ENCODE measurements at places on chromosomes 6 and 20.
A peak's percentile ranks its signal among the peaks of the same experiment; 100 is the strongest.

GRCh38 chr6:95127261-95127660, 450.1 kb upstream of the MANEA start:
- DNase-seq = no peak

DNA sequence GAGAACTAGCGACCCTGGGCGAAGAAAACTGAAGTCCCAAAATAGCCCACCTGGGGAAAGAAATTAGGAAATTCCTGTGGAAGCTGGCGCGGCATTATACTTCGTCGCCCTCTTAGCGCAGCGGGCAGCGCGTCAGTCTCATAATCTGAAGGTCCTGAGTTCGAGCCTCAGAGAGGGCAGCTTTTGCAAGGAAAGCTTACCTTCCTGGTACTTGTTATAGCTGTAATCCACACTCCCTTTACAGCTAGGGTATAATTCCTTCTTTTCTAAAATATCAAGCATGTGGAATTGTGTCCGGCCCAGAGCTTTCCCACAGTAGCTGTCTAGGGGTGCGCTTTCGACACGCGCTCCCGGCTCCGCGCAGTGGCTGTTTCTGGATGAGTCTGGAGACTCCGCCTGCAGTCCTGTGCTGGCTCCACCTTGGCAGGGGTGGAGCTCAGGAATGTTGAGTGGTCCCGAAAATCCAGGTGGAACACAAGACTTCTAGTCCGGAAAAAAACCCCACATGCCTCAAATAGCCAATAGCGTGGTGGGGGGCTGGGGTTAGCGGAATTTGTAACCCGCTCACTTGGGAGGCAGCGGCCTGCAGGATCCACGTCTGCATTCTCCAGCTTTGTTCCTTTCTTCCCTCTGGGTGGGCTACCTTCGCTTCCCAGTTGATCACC, 83.7 kb upstream of the ZNF322 start:
- DNase-seq = peak; percentile 77

- DNase-seq = no peak
These were observed 33.6 kb downstream of the FAM209B start for GRCh38 chr20:56566621-56567020.

- DNase-seq = no peak
These were observed 4.9 kb downstream of the SIGLEC1 start for GRCh38 chr20:3707508-3707899.

- peak; percentile 57 for DNase-seq
These were observed 368.9 kb downstream of the UTRN start for GRCh38 chr6:144653885-144654505.

DNA sequence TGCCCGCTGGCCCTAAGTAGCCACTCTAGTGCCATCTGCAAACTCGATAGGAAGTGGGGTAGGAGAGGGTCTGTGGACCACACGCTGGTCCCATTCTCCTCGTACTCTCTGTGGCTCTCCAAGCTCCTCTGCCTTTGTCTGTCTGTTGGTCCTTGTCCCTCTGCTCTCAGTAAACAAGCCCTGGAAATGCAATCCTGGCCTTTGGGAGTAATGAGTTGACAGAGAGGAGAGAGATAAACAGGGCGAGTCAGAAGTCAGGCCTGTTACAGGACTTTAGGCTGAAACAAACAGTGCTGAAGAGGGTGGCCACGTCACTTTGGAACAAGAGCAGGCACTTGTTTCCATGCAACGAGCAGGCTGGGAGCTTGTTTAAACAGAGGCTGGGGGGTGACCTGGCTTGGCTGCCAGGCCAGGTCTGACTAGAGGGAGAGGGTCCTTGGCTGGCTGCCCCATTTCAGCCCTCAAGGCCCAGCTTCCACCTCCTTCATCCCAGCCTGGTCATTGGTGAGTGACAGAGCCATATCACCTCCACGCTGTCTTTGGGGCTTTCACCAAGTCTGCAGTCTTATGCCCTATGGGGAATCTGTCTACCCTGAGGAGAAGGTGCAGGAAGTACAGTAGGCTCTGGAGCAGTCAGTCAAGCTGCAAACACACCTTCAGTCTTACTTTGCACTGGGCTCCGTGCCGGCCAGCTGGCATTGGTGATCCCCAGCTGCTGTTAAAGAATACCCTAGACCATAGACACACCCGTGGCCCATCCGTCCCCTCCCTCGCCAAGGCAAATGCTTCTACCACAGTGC, 22.6 kb downstream of the FOXP4 start:
- DNase-seq = no peak

DNA sequence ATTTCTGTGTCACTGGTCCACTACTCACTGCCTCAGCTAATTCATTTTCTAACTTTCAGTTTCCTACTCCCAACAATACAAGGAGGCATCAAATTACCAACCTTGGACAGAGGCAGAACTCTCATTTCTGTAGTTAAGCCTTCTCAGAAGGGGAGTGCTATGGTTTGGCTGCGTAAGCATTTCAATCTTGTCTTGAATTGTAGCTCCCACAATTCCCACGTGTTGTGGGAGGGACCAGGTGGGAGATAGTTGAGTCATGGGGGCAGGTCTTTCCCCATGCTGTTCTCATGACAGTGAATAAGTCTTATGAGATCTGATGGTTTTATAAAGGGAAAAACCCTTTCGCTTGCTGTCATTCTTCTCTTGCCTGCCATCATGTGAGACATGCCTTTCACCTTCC, 22.9 kb downstream of the HLA-DRA start:
- no peak for DNase-seq

DNA sequence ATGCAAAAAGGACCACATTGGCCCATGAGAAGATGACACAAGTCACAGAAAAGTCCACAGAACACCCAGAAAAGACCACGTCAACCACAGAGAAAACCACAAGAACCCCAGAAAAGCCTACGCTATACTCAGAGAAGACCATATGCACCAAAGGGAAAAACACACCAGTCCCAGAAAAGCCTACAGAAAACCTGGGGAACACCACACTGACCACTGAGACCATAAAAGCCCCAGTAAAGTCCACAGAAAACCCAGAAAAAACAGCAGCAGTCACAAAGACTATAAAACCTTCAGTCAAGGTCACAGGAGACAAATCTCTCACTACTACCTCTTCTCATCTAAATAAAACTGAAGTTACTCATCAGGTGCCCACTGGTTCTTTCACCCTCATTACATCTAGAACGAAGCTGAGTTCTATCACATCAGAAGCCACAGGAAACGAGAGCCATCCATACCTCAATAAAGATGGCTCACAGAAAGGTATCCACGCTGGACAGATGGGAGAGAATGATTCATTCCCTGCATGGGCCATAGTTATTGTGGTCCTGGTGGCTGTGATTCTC, 11.2 kb downstream of the MUCL3 start:
- no peak for DNase-seq

GRCh38 chr6:51339728-51340127, 521.1 kb downstream of the TFAP2B start:
- DNase-seq = no peak

DNA sequence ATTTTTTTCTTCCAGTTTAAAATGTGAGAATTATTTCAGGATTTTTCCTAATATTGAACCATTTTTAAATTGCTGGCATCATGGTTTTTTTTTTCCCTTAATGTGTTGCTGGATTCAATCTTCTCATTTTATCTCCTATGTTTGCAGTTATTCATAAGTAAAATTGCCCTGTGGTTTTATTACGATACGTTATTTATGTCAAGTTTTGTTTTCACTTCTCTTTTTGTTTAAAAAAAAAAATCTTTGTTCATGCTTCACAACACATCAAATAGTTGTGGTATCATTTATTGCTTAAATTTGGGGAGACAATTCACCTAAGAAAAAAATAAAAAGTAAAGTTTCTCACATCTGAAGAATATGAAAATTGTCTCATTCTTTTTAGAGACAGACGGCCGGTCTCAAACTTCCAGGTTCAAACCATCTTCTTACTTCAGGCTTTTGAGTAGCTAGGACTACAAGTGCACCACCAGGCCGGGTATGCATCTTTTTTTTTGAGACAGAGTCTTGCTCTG, 239.3 kb upstream of the ID4 start:
- no peak for DNase-seq

GRCh38 chr6:7672066-7673062, 53.5 kb upstream of the BMP6 start:
- no peak for DNase-seq

DNA sequence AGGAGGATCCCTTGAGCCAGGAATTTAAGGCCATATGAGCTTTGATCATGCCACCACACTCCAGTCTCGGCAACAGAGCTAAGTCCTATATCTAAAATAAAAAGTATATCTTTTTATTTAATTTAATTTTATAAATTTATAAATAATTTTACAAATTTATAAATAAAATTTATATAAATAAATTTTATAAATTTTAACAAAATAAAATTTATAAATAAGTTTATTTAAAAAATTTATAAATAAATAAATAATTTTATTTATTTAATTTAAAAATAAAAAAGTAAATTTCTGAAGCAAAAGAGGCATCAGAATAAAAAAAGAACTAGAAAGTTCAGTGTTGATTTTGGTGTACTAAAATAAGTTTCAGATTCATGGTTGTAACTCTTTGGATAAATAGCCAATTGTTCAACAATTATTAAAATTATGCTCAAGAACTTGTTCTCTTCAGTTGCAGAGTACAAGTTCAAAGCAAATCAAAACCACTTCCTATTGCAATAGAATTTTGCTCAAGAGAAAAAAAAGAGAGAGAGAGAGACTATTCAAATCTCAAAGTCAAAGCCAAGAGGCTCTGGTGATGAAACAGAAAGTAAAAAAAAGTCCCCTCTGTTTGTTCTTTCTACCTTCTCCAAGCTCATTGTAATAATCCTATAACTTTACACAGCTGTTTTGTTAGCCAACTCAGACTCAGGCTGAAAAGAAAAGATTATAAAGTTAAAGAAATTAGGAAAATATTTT, 547.5 kb upstream of the ADGRB3 start:
- no peak for DNase-seq

- DNase-seq = no peak
These were observed 481.5 kb downstream of the NKAIN2 start for GRCh38 chr6:124285146-124285545.

- DNase-seq = no peak
These were observed 40.8 kb upstream of the GFOD1 start for GRCh38 chr6:13528232-13528631.

DNA sequence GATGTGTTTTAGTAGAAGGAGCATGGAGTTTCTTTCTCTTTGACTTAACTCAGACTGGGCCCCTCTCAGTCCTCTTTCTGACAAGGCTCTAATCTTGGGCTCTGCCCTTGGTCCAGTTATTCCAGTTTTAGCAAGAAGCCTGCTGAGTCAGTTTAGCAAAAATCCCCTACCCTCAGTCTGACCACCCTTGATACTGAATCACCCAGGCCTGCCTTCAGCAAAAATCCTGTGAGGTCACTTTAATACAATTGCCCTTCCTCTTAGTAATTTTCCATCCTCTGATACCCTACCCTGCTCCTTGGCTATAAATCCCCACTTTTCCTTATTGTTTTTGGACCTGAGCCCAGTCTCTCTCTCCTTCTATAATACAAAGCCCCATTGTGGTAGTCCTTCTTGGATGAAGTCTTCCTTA, 326.7 kb upstream of the NOX3 start:
- DNase-seq = peak; percentile 99

GRCh38 chr6:52620055-52620905, 43.4 kb upstream of the TRAM2 start:
- DNase-seq = no peak

DNA sequence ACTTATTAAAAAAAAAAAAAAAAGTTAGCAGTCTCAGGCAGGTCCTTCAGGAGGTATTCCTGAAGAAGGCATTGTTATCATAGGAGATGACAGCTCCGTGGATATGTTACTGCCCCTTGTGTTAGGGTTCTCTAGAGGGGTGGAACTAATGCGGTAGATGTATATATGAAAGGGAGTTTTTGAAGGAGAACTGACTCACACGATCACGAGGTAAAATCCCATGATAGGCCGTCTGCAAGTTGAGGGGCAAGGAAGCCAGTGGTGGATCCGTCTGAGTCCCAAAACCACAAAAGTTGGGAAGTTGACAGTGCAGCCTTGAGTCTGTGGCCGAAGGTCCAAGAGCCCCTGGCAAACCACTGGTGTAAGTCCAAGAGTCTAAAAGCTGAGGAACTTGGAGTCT, 103.4 kb downstream of the TULP4 start:
- peak; percentile 63 for DNase-seq

DNA sequence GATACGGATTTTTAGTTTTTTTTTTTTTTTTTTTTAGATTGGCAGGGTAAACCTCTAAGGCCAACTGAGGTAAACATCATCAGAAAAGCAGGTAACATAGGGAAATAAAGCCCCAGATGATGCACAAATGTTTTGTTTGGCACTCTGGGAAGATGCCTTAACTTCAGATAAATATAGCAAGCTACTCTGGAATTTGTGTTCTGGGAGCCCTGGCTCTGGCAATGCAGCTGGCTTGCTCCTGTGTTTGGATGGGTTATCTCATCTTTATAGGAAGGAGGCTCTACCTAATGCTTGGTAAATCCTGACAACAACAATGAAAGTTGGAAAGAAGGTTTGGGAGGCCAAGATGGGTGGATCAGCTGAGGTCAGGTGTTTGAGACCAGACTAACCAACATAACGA, 77.4 kb downstream of the GFOD1 start:
- DNase-seq = peak; percentile 63

GRCh38 chr6:137921823-137922222, 54.8 kb downstream of the TNFAIP3 start:
- no peak for DNase-seq

DNA sequence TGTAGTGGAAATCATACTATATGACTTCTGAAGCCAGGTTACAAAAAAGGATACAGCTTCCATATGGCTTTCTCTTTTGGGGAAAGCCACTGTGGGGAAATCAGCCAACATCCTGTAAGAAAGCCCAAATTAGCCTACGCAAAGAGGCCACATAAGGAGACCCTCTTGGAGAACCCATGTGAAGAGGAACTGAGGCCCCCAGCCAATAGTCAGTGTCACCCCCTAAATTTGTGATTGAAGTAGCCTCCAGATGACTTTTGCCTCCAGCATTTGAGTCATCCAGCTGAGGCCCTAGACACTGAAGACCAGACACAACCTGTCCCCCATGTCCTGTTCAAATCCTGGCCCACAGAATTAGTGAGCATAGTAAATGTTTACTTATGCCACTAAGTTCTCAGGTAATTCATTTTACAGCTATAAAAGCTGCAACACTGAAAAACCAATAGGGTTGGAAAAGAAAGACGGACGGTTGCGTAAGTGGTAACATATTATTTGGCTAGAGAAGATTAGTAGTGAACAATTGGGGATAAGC, 60.4 kb downstream of the HMGCLL1 start:
- DNase-seq = no peak

- DNase-seq = no peak
These were observed 48.4 kb downstream of the ZHX3 start for GRCh38 chr20:41268917-41269652.

- peak; percentile 32 for DNase-seq
These were observed 516 bp downstream of the GTPBP2 start for GRCh38 chr6:43628393-43629103.

DNA sequence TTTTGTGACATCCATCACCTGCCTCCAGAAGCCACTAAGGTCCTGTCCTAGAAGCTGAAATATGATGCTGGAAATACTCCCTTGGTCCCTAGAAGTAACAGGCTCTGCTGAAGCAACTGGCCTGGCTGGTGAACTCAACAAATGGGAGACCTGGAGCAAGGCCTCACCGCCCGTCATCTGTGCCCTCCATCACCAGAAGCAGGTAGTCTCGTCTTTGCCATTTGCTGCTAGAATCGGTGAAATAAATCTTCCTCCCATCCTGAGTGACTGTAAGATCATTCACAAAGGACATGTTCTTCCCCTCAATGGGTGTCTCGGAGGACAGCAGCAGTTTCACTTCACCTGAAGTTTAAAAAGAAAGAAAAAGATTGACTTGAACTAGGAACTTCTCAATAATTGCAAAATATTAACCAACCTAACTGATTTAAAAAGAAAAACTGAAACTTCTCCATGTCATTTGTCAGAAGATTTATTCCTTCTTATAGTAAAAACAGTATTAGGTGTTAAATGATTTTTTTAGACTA, 21.0 kb downstream of the CST7 start:
- no peak for DNase-seq

Measured in astrocyte (in vitro differentiated cells and primary cell).